ENCODE measurements at places on chromosomes 16 and 17.

DNA sequence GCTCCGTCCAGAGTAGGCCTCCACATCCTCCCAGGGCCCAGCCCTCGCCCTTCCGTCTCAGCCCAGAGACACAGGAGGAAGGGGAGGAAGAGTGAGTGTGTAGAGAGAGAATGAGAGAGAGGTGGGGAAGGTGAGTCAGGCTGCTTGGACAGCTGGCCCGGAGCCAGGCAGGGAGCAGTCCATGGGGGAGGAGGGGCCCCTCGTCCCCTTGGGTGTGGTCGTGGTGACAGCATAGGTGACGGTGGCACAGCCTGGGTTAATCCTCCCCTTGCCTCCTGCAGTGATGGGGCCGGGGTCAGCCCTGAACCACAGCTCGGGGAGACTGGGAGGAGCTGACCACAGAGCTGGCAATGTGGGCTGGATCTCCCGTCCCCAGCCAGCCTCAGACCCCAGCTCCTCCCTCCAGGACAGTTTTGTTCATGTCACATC lies 36.5 kb downstream of the FA2H start:
- DNase-seq: no peak

DNA sequence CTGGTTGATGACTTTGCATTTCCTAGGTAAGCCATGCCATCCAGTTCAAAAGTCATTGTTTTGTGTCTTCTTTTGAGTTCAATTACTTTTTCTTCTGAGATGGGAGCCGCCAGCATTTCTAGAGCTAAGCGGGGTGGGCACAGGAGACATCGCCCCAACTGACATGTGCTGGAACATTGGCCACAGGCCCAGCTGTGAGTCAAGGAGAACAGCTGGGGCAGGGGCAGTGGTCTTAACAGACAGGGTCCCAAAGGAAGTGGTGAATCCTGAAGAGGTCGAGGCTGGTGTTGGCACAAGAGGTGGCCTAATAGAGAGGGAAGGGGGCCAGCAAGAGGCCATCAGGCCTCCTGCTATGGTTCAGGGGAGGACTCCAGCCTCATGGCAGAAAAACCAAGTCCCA lies 17.1 kb downstream of the RAB11FIP4 start:
- no peak for DNase-seq

DNA sequence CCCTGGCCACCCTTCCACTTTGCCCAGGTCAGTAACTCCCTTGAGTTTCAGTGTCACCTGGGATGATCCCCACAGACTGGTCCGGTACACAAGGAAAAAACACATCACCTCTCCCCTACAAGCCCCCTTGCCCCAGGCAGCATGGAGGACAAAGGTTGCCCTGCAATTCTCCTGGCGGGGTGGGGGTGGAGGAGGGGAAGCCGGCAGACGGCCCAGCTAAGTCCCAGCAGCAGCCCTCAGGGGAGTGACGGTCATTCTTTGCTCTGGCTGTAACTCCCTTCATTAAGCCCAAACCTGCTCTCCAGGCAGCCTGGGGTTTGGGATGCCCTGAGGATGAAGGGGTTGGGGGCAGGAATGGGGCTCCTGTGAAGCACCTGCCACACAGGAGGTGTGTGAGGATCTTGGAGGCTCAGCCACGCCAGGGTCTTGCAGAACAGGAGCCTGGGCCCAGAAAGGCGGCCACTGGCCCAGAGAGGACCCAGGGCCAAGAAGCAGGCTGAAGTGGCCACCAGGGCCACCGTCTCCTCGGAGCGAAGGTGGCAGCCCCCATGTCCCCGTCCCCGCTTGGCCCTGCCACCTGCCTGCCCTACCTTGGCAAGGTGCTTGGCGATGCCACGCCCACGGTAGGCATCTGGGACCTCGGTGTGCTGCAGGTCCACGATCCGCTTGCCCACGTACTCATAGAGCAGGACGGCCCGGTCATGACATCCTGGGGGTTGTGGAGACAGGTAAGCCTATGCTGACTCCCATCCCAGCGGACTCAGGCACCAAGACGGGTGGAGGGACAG lies 9.5 kb downstream of the NATD1 start:
- no peak for DNase-seq

- no peak for DNase-seq
Measured at GRCh38 chr16:68009157-68009735, 6.5 kb downstream of the DPEP2NB start.

GRCh38 chr17:12867726-12868125 lies 78.4 kb downstream of the ARHGAP44 start:
- DNase-seq: no peak

GRCh38 chr17:12992676-12993075 lies 25.2 kb downstream of the ELAC2 start:
- no peak for DNase-seq

GRCh38 chr16:70754851-70755600 lies 45.9 kb downstream of the VAC14 start:
- no peak for DNase-seq
